ENCODE measurements at places on chromosomes 12 and 14.

DNA sequence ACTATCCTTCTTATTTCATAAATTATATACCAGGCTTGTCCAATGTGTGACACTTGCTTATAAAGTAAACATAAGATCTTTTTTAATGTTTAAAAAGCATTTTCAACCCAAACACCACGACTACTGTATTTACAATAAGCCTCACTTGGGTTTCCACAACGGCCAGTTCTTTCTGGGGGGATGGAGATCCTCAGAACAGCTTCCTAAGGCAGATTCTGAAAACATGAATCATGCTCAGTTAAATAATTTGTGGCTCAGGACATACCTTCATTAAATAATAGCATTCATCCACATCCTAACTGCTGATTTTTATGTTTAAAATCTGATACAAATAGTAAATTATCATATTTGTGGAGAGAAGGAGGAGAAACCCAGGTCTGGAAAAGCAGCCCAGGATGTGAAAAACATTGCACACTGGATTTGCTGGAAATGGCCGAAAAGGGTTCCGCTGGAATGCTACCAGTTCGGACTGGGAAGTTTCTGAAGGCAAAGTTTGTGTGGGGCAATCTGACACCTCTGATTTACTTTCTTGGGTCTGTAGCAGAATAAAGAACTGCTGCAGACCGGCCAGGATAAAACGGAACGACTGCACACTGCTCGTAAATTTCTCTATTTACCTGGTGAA is 597 bp downstream of the GLT8D2 start:
- peak overlapping the region; percentile 67 for H3K27ac ChIP-seq
- peaks cover 31% of the 10 kb centered on the region for H3K4me1 ChIP-seq
- no peaks in the 10 kb centered on the region for H3K36me3 ChIP-seq
- peak overlapping the region; percentile 20 for H3K4me3 ChIP-seq
- H3K27me3 ChIP-seq: no peaks in the 10 kb centered on the region

GRCh38 chr14:68814238-68814538 is 21.3 kb upstream of the ZFP36L1 start:
- H3K36me3 ChIP-seq: no peaks in the 10 kb centered on the region
- H3K4me3 ChIP-seq: peak overlapping the region; percentile 23
- H3K27me3 ChIP-seq: no peaks in the 10 kb centered on the region
- no peak for DNase-seq
- H3K4me1 ChIP-seq: peaks cover 47% of the 10 kb centered on the region
- H3K27ac ChIP-seq: peak overlapping the region; percentile 99

GRCh38 chr12:112103758-112104503 is 4.7 kb downstream of the NAA25 start:
- no peak for DNase-seq
- no peak overlapping the region for H3K4me3 ChIP-seq
- no peaks in the 10 kb centered on the region for H3K27me3 ChIP-seq

DNA sequence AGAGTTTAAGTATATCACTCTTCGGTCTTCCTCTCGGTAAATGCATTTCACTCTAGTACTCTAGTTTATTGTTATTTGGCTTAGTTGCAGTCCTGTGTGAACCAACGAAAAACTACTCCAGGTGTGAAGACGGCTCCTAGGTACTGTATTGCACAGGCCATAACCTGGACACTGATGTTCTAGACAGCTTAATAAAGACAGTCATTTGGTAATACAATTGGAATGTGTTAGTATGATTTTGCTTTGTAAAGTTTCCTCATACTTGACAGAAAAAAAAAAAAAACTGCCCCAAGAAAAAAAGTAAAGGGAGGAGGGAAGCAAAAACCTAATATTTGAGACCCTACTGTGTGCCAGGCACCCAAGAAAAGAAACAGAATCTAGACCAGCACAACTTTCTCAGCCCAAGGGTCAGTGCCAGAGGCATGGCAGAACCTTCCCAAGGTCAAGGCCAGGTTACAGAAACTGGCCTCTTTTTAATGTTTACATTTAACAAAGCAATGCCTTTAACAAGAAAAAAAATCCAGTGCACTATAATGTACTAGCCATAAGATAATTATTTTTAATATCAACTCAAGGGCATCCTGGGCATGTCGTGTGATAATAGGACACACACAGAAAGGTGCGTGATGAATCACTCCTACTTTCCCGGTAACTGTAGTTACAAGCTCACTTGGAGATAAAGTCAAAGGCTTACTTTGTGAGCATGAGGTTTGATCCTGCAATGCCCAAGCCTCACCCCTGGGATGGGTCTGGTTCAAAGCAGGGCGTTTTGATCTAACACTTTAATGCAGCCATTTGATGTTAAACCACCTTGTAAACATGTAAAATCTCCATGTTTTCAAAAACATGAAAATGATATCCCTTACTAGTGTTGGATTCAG is 110.6 kb downstream of the BMP4 start:
- H3K27me3 ChIP-seq: no peaks in the 10 kb centered on the region
- no peak for DNase-seq
- H3K36me3 ChIP-seq: no peaks in the 10 kb centered on the region
- no peak overlapping the region for H3K27ac ChIP-seq

GRCh38 chr14:70744641-70745040 is 64.7 kb downstream of the MAP3K9 start:
- no peaks in the 10 kb centered on the region for H3K27me3 ChIP-seq
- no peak for DNase-seq
- peaks cover 74% of the 10 kb centered on the region for H3K36me3 ChIP-seq
- no peak overlapping the region for H3K4me3 ChIP-seq
- H3K4me1 ChIP-seq: no peaks in the 10 kb centered on the region
- H3K27ac ChIP-seq: no peak overlapping the region

DNA sequence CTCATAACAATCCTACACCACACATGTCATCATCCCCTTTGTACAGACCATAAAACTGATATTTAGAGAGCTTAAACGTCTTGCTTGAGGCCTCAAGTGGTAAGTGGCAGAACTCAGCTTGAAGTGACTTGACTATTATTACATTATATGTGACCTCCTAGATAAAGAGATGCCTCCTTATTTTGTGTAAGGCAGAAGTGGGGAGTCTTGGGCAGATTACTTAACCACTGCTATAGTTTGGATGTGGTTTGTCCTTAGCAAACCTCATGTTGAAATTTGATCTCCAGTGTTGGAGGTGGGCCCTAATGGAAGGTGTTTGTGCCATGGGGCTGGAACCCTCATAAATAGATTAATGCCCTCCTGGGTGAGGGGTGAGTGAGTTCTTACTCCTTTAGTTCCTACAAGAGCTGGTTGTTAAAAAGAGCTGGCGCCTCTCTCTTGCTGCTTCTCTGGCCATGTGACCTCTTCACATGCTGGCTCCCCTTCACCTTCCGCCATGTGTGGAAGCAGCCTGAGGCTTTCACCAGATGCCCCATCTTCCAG is 37.4 kb downstream of the RCOR1 start:
- H3K4me3 ChIP-seq: no peak overlapping the region
- no peaks in the 10 kb centered on the region for H3K36me3 ChIP-seq
- H3K27ac ChIP-seq: no peak overlapping the region
- peaks cover 6% of the 10 kb centered on the region for H3K4me1 ChIP-seq
- no peaks in the 10 kb centered on the region for H3K27me3 ChIP-seq
- no peak for DNase-seq

DNA sequence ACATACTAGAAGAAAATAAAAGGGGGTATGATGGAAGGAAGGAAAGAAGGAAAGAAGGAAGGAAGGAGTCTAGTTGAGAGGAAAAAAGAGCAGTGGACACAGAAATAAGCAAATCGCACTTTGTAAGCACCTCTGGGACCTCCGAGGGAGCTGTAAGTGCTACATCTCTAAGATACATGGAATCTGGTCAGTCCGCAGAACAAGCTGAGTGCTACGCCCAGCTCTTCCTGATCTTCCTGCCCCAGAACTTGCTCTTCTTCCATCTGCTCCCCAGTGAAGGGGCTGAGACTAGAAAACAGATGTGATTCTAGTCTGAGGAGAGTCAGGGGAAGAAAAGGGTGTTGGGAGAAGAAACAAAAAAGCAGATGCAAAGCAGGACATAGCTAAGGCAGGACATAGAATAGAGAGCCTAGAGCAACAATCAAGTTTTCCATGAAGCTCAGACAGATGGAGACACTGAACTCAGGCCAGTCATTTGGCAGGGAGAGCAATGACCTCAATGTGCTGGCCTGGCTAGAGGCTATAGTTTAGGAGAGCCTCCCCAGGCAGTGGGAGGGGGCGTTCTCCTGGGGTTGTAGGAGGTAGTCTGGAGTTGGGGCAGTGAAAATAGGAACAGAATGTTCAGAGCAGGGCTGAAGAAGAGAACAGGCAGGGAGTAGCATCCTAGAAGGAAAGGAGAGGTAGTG is 1.7 kb upstream of the MFAP5 start:
- H3K27ac ChIP-seq: no peak overlapping the region
- DNase-seq: no peak
- no peaks in the 10 kb centered on the region for H3K36me3 ChIP-seq

DNA sequence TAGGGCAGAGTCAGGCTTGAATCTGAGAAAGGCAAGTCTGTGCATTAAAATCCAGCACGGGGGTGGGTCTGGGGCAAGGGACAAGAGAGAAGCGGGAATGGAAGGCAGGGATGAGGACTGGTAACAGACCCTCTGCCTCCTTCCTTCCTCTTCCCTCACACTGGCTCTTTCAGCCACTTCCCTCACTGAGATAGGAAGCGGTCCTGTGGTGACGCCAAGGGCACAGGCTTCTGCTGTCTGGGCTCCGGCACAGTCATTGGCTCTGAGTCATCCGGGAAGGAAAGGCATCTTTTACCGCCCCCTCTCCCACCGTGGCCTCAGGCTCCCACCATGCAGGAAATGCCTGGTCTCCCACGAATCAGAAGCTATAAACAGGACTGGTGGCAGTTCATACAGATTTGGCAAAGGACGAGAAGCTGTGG is 70.2 kb downstream of the ETV6 start:
- H3K4me3 ChIP-seq: no peak overlapping the region
- no peaks in the 10 kb centered on the region for H3K36me3 ChIP-seq
- peak overlapping the region; percentile 16 for H3K27ac ChIP-seq
- no peaks in the 10 kb centered on the region for H3K27me3 ChIP-seq
- DNase-seq: no peak
- H3K4me1 ChIP-seq: peaks cover 9% of the 10 kb centered on the region

- no peak overlapping the region for H3K4me3 ChIP-seq
- peaks cover 17% of the 10 kb centered on the region for H3K4me1 ChIP-seq
- H3K27ac ChIP-seq: no peak overlapping the region
- no peaks in the 10 kb centered on the region for H3K27me3 ChIP-seq
Observed at GRCh38 chr12:91928501-91928900, 217.1 kb downstream of the BTG1 start.

GRCh38 chr12:56941299-56942017 is 7.2 kb upstream of the SDR9C7 start:
- no peaks in the 10 kb centered on the region for H3K36me3 ChIP-seq
- peak overlapping the region; percentile 36 for H3K27ac ChIP-seq
- H3K4me3 ChIP-seq: no peak overlapping the region
- H3K27me3 ChIP-seq: no peaks in the 10 kb centered on the region

DNA sequence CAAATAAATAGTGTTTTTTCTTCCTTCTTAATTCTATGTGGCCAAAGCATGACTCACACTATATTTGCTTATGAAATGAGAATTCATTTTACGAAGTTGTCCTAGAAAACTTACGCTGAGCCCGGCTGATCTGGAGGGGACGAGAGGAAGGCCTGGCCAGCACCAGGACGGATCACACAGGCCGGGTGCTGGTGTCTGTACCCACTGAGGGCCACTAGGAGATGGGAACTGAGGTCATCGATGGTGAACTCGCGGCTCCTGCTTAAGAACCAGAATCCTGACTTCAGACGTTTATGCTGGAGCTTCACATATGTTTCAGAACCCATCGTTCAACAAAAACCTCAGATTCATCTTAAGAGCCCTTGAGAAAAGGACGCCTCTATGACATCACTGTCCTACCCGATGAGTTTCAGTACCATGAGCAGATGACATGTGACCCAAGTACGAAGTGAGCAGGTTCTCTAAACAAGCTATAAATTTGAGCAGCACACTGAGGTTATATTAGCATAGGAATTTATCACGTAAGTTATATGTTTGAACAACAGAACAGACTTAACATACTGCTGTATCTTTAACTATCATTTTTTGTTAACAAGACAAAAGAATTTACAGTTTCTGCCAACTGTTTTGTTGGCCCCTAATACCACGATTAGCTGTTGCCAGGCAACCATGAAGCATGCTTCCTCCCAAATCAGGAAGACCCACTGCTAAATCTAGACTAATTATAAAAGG is 111.9 kb downstream of the FOXN3 start:
- no peaks in the 10 kb centered on the region for H3K27me3 ChIP-seq
- DNase-seq: no peak
- H3K27ac ChIP-seq: peak overlapping the region; percentile 86
- H3K4me3 ChIP-seq: no peak overlapping the region
- H3K4me1 ChIP-seq: peaks cover 29% of the 10 kb centered on the region
- H3K36me3 ChIP-seq: no peaks in the 10 kb centered on the region

- peaks cover 13% of the 10 kb centered on the region for H3K4me1 ChIP-seq
- no peak for DNase-seq
- no peaks in the 10 kb centered on the region for H3K27me3 ChIP-seq
- H3K36me3 ChIP-seq: no peaks in the 10 kb centered on the region
Observed at GRCh38 chr12:25755136-25755970, 202.3 kb upstream of the LMNTD1 start.

DNA sequence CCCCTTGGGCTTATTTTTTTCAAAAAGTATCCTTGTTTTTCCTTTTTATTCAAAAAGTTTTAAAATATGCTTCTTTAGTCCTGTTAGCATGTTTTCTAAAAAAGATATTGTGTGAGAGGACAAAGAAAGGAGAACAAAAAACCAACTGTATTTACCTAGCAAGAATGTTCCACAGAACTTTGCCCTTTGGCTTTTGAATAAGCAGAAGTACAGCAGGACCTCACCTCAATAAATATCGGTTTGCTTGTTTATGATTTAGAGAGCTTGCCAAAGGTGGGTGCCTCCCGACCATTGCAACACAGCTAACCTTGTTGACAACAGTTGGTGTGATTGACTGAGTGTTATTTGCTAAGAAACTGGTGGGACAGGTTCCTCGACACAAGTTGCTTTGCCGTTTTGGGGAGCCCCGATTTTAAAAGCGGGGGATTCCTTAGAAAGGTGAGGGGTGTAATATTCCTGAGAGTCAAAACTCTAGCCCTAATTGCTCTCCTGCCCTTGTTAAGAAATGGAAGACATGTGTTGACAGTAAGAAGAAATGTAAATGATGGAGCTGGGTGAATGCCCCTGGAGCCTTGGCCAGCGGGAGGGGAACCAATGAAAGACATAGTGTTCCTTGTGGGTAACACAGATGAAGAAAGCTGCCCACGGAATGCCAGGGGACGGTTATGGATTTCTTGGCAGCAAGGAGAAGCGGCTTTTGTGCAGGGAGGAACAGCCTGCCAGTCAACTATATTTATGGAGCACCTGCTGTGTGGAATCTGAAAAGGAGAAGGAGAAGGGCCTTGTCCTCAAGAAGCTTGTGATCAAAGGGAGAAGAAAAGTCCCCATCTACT is 13.7 kb downstream of the MYBPC1 start:
- no peaks in the 10 kb centered on the region for H3K27me3 ChIP-seq
- no peaks in the 10 kb centered on the region for H3K36me3 ChIP-seq
- peaks cover 8% of the 10 kb centered on the region for H3K4me1 ChIP-seq
- H3K27ac ChIP-seq: no peak overlapping the region

DNA sequence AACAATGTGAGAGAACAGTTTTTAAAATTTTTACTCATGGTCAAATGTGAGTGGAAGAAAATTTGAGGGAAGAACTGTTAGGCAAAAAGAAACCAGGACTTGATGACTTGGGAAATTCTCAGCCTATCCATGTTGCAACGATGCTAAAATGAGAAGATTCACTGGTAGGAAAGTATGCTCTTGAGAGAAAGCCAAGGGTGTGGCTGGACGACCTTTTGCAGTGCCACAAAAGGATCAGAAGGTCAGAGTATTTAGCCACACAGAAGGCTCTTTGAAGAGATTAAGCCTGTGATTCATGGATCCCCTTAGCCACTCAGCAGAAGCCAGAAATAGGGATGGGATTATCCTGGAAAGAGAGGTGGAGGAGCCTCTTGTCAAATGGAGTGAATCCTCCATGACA is 336.8 kb downstream of the LRIG3 start:
- no peaks in the 10 kb centered on the region for H3K27me3 ChIP-seq
- DNase-seq: no peak
- no peaks in the 10 kb centered on the region for H3K4me1 ChIP-seq
- no peak overlapping the region for H3K4me3 ChIP-seq
- no peak overlapping the region for H3K27ac ChIP-seq
- no peaks in the 10 kb centered on the region for H3K36me3 ChIP-seq
